Activated naive CD4-positive, alpha-beta T cell treated with anti-CD3 and anti-CD28 coated beads, Interleukin-2, amount 50 U/mL, for 72 hours (primary cell): ENCODE measurements at places on chromosomes 13 and 19.

DNA sequence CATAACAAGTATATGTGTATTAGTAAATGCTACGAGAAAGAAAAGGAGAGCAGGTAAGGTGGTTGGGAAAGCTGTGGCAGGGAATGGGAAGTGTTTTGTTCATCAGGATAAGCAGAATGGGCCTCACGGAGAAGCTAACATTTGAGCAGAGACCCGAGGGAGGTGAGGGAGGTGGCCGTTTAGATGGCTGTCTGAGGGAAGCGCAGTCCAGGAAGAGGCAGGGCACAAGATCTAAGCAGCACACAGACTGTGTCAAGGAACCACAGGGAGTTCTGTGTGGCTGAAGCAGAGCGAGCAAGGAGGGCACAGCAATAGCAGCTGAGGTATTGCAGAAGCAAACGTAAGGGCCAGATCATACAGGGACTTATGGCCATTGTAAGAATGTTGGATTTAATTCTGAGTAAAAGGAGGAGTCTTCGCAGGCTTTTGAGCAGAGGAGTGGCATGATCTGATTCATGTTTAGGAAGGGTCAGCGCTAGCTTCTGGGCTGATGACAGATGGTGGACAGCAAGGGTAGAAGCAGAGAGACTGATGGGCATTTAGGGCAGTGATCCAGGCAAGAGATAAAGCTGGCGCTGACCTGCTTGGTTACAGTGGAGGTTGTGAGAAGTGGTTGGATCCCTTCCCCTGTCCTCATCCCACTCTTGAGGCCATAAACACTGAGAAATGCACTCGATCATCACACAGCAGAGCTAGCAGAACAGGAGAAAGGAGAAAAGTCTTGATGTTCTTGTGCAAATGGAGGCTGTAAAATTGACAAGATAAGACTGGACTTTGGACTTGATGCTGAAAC is 199.9 kb downstream of the LACC1 start:
- DNase-seq: no peak

GRCh38 chr13:30802501-30802900 is 67.2 kb downstream of the ALOX5AP start:
- DNase-seq: no peak

GRCh38 chr13:94707400-94708021 is 4.8 kb downstream of the SOX21 start:
- no peak for DNase-seq

GRCh38 chr13:41312176-41312500 is 1.1 kb downstream of the NAA16 start:
- DNase-seq: no peak

DNA sequence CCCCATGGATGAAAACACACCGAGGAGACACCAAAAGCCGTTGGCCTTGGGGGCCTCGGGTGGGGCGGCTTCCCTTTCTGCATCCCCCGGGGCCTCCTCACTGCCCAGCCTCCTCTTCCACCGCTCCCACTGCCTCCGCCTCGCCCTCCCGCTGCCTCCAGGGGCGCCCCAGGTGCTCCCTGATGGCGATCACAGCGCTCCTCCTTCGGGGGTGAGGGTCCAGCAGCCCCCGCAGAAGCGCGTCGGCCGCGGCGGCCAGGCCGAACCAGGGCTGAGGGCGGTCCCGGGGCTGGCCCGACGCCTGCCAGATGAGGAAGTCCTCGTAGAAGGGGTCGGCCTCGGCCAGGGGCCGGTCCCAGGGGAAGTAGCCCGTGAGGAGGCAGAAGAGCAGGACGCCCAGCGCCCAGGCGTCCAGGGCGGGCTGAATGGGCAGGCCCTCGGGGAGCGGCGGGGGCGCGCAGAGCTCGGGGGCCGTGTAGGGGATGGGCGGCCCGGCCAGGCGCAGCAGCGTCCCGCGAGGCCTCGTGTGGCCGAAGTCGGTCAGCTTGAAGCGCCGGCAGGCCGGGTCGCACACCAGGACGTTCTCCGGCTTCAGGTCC is 7.2 kb downstream of the SBK2 start:
- DNase-seq: no peak

GRCh38 chr19:38773469-38774177 is at the start of gene LGALS7:
Gene LGALS7 (minus strand): TSS chr19:38773517. CDS start chr19:38773492, 25 bp downstream.
- no peak for DNase-seq

DNA sequence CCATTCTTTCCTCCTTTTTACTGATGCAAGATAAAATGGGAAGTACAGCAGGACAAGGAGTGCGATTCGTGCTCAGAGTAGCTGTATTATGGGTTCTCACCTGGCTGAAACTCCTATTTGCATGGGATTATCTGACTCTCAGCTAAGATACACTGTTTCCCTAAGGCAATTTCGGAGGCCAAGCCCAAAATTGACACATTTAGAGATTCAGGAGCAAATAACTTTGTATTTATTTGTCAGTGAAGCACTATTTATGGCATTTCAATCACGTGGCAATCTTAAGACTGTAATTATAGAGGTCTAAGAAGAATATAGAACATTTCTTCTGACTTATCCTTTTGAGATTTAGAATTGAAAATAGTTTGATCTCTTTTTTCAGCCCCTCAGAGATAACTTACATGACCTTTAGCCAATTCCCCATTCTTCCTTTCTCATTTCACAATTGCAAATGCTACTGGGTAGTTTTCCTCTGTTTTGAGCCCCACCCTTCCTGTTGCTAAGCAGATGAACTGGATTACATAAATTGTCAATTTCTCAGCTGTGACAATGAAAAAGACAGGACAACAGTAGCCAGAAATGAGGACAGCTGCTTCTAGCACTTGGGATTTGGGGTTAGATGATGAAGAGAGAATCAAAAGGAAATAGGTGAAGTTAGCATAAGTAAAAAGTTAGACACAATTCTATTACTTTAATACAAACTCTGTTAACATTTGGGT is 122.7 kb upstream of the FRY start:
- no peak for DNase-seq

DNA sequence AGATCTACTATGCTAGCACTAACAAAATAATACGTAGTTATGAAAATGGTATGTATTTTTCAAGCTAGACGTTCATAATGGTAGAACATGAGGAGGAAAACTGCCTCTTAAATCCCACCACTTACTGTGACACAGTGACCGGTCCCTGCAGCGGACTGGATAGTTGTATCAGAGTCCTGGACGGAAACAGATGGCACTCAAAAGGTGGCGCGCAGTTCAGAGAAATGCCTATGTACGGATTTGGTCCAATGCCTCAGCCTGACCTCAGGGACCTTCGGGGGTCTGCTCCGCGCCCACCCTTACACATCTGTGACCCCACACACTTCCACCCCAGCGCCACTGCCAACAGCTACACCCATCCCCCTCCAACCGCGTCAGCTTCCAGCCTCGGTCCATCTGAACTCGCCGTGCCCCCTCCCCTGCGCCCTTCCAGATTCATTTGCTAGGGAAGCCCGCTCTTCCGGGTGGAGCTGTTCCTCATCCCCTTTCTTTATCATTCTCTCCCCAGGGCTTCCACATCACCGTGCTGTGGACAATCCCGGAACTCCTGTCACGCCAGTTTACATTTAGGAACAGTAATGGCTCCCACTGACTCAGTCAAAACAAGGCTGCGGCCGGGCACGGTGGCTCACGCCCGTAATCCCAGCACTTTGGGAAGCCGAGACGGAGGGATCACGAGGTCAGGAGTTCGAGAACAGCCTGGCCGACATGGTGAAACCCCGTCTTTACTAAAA is 792 bp upstream of the LENG8 start:
- DNase-seq: no peak

GRCh38 chr19:38417544-38418506 is 8.2 kb downstream of the RASGRP4 start:
- DNase-seq: no peak

DNA sequence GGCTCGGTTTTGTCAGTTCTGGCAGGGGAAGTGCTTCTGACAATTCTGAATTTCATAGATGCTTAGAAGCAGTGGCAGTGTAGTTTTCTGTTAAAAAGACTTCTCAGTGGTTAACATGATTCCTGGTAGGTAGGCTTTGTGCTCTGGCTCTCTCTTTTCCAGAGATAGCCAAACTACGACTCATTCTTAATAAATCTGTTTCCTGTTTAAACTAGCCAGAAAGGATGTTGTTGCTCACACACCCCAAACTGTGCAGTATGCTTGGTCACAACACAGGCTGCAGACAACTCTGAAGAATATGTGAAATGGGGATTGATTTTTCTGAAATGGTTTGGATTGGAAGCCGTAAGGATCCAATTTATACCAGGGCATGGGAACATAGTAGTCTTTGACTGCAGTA is 711.5 kb downstream of the PCDH17 start:
- no peak for DNase-seq
